ENCODE measurements at places on chromosomes 4 and X.

DNA sequence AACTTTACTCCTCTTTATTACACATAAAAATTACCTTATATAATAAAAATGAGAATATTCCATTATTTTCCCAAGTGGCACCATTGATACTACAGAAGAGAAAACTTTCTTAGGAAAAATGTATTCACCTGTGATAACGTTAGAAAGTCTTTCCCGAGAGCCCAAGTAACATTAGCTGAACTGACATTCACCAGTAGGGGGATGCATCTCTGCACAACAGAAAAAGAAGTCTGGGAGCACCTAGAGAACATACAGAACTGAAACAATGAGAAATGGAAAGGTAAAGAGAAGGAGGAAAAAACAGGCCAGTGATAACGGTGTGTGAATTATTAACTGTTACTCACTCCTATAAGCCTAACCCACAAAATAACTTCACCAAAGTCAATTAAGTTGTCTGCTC, 423.3 kb downstream of the CENPC start:
- DNase-seq, result no peak

DNA sequence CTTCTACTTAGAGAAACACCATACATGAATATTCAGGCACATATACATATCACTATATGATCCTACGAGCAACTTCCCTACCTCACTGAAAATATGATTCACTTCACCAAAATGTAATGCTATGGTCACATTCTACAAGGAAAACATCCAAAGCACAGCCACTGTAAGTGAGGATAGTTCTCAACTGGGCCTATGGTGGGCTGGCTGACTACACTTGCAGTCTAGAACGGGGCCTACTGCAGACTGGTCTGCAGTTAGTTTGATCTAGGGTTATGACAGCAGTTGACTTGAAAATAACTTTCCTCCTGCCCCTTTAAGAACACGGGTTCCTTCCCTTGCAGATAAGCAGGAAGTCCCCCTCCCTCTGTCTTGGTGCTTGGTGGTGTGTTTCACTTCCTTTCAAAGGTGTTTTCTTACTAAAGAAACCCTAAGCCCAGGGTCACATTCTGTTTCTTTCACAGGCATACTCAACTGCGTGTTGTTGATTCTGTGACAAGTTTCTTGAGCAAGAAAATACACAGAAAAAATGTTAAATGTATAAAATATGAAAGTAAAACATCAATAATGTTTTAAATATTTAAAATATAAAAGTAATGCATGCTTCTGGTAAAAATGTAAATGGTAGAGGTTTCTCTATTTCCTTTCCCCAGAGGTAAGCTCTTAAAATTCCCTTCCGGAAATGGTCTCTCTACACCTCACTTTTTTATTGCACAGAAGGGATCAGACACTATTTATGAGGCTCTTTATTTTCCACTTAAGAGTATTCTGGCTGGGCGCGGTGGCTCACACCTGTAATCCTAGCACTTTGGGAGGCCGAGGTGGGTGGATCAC, 18.0 kb upstream of the TMSB4X start:
- no peak for DNase-seq

- no peak for DNase-seq
Measured at GRCh38 chrX:136209016-136209738, 42.0 kb downstream of the MAP7D3 start.

- peak; percentile 54 for DNase-seq
Measured at GRCh38 chrX:79270401-79270800, 96.7 kb downstream of the ITM2A start.

- no peak for DNase-seq
Measured at GRCh38 chrX:31542566-31542965, 470.7 kb upstream of the FTHL17 start.

GRCh38 chr4:101104312-101105052, 242.8 kb downstream of the PPP3CA start:
- DNase-seq, result no peak

GRCh38 chr4:99165978-99166377, 21.9 kb upstream of the ADH4 start:
- no peak for DNase-seq

DNA sequence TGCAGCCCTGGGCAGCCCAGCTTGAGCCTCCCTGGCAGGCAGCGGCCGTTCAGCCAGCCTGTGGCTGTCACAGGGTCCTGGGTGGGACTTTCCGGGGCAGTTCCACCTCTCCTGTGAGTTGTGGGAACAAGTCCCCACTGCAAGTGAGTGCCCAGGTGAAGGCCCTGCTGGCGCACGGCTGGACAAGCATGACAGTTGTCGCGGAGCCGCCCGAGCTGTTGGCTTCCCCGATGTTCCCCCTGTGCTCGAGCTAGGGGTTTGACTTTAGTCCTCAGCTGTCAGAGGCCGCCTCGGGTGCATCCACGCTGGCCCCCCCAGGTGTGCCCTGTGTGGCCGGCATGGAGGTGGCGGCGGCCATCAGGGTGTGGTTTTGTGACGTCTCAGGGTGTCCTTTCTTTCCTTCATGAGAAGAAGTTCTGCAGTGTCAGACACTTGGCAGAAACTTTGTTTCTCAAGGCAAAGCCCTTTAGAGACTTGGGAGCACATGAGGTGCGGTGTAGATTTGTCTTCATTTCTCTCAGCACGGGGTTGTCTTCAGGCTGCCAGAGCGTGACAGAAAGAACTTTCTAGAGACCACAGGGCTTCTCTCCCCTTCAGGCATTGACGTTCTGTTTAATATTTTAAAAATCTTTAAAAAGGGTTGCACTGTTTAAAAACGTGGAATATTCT, 69.4 kb upstream of the HGFAC start:
- DNase-seq, result no peak

Measured in stimulated activated CD4-positive, alpha-beta T cell treated with anti-CD3 and anti-CD28 coated beads, Interleukin-15, amount 100 ng/mL, for 1 hour (primary cell).